CD4-positive, alpha-beta memory T cell (primary cell): ENCODE measurements at places on chromosomes 11 and 22.

DNA sequence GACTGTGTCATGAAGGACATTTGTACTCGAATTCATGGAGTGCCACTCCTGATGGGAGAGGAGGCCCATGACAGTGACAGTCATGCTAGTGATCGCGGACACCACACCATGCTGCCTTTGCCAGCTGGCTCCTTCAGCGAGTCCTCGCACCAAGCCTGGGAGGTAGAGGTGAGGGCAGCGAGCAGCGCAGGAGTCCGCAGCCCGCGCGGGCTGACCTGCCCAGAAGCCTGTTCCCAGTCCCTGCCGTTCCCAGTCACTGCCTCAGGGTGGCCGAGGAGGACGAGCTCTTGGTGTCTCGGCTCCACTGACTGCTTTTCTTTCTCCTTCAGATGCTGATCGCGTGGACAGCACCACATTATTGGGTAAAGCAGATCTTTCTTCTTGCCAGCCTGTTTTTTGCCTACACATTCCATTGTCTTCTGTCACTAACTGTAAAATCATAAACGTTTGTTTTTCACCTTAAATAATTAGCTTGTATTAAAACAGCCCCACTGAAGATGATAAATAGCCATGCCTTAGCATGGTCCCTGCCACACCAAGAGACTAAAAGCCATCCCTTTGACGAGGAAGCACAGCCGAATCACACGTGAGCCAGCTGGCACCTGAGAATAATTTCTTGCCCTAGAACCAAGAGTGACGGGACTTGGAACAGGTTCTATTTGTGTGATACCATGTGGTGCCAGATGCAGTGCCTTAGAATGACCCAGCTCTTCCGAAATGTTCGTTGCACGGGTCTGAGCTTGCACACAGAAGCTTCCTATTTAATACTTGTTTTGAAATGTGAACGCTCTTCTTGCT, 25.5 kb downstream of the FAM118A start:
- no peak for DNase-seq

- no peak for DNase-seq
Measured at GRCh38 chr11:65491614-65492386, 7.0 kb upstream of the MALAT1 start.

DNA sequence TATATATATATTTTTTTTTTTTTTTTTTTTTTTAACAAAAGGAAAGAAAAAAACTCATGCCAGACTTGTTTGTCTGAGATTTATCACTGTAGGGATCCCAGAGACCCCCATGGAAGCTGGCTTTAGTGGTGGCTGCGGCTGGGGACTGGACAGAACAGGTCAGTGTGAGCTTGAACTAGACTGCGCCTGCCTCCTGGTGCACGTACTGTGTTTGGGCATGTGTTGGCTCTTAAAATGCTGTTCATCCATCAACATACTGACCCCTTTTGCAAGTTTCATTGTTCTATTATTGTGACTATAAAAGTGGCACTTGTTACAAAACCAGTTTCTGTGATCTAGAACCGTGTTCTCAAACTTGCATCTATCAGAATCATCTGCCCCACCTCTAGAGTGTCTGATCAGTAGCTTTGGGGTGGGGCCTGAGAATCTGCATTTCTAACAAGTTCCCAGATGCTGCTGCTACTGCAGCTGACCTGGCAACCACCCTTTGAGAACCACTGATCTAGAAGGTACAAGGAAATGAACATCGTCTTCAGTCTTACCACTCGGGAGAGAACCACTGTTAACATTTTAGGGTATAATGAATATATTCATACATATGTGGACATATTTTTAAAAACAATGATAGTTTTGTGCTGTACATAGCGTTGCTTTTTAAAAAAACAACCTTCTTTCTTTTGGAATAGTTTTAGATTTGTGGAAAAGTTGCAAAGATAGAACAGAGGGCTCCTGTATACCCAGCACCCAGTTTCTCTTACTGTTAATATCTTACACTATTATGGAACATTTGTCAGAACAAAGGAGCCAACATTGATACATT, 54.0 kb downstream of the ZNRF3 start:
- DNase-seq: no peak

DNA sequence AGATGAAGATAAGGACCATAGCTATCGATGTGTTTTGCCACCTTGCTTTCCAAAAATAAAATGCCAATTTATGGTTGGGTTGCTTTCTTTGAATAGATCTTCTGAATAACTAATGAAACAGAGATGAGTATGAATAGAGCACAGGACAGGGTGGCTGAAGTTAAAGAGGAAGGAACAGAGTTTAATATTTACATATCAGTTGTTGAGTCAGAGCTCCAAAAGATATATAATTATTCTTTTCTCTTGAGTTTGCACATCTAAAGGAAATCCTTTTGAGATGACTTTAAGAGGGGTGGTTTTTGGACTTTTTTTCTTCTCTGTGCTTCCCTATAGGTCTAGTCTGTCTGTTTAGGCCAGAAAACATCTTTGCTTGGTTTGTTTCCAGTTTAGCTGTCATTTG, 115.2 kb downstream of the DDX10 start:
- no peak for DNase-seq

DNA sequence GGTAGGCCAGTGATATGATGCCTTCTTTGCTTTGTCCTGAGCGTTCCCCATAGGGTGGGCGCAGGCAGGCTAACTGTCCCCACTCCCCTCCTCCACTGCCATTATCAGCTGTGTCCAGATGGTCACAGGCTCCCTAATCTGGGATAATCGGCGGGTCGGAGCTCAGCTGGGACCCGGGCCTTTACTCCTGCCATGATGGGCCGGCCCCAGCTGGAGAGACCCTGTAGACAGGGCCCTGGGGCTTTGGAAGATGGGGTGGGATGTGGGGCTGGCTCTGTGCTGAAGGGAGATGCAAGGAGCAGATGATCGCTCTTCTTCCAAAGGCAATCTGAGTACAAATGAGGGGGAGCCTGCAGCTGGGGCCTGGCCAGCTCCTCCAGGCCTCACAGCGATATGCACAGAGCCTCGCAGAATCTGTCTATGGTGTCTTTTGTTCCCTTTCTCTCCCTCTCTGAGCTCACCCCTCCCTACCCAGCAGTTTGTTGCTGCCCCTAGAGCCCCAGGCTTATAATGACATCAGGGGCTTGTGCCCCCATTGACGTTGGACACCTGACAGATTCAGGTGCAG, 11.9 kb downstream of the KLHL35 start:
- DNase-seq: no peak

- no peak for DNase-seq
Measured at GRCh38 chr11:62004473-62004872, 37.0 kb upstream of the FTH1 start.

- no peak for DNase-seq
Measured at GRCh38 chr11:34027516-34028408, 23.8 kb upstream of the CAPRIN1 start.

DNA sequence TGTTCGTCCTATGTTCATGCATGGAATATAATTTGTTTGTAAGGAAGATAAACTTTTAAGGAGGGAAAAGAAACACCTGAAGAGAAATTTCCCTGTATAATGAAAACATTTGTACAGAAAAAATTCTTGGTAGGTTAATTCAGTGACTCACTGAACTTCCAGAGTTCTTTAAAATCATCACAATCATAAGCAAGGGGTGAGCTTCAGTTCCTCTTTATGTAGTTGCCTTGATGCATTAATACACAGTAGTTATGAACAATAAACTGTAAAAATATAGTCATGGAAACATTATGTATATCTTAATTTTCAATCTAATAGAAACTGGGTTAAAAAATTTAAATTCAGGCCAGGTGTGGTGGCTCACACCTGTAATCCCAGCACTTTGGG, 1.1 kb upstream of the C11orf65 start:
- DNase-seq: no peak

DNA sequence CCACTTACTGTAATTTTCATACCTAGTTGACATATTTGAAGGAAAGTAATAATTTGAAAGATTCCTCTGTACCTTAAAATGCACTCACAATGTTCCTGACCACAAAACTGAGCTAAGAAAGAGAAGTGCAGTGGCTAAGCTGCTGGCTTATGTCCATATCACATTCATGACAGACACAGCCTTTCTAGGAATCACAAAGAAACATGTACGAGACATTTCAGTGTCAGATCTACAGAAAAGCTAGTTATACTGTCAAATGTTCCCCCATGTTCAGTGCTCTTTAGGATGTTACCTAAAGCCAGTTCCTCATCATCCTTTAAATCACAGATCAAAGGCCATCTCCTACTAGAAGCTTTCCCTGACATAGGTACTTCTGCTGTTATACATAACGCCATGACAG, 142.2 kb upstream of the C11orf58 start:
- DNase-seq: no peak

DNA sequence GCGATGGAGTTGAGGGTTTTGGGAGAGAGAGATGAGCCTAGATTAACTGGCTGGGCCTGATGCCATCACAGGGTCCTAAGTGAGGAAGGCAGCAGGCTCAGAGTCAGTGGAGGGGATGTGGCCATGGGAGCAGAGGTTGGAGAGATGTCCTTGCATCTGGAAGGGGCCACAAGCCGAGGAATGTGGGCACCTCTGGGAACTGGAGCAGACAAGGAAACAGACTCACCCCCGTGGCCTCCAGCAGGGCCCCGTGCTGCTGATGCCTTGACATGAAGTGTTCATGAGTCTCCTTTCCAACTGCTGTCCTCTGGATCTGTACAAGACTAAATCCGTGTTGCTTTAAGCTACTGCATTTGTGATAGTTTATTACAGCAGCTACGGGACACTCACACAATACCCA, 49.2 kb downstream of the SHISAL1 start:
- no peak for DNase-seq

DNA sequence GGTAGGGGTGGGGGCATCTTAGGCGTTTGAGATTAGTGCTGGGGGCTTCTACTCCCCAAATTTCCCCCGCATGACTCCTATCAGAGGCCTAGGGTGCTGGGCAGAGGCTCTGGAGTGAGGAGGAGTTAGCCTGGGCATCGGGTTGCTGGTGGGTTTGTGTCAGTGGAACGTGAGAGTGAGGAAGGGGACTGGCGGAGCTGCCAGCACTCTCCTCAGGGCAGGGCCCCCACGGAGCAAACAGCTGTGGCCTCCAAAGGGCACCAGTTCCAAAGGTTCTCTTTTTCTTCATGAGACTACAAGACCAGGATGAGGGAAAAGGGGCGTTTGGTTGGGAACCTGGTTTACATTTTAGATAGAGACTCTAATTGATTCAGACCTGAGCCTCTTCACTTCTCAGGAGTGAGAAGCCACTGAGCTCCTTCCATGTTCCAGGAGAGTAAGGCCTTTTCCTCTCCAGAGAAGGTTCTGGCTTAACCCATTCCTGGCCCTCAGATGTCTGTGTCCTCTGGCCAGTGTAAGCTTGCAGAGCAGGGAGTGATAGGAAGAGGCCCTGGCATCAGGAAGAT, 35.6 kb upstream of the CDON start:
- DNase-seq: no peak

DNA sequence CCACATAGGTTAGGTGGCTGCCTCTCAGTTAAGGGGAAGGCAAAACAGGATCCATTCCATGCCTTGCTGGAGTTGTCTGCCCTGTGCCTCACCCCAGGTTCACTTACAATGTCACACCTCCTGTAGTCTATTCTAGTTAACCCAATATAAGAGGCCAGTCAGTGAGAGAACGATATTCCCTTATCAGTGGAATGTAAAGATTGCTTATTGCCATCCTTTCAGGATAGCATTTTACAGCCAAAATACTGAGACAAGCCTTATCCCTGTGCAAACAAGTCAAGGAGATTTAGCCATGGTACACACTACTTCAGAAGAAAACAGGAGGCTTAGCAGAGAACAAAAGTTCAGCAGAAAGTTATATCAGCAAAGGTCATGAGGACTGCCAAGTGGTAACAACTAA, 5.5 kb downstream of the CYP2R1 start:
- DNase-seq: no peak

GRCh38 chr11:83722392-83723119, 436.4 kb upstream of the CCDC90B start:
- no peak for DNase-seq

- no peak for DNase-seq
Measured at GRCh38 chr11:77455740-77456139, 18.2 kb downstream of the PAK1 start.

DNA sequence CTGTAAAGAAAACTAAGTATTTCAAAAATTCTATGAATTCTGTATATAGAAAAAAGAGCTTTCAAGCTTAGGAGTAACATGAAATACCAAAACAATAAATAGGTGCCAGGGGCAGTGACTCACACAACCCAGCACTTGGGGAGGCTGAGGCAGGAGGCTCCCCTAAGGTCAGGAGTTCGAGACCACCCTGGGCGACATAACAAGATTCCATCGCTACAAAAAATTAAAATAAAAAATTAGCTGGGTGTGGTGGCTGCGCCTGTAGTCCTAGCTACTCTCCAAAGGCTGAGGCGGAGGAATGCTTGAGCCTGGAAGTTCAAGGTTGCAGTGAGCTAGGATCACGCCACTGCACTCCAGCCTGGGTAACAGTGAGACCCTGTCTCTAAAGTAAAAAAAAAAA, 21.5 kb downstream of the ZNF280B start:
- no peak for DNase-seq

DNA sequence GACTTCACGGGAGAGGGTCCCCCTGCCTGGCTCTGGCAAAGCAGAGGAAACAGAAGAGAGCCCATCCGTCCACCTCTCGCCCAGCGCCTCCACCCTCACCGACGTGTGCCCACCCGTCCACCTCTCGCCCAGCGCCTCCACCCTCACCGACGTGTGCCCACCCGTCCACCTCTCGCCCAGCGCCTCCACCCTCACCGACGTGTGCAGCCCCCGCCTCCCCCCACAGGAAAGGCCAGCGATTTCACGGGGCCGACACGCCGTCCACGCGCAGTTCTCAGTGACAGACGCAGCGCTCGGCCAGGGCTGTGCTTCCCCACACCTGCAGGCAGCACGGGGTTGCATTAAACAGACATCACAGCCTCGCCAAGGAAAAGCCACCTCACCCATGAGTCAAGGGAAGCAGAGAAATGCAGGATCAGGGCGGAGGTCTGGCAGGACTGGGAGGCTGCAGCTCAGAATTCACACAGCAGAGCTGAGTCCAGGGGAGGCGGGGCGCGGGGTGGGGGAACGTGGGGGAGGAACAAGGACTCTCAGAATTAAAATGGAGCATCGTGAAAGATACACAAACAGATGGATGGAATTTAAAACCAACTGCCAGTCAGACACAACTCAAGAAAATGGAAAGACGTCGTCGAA, 377.7 kb downstream of the BRD1 start:
- no peak for DNase-seq

- peak; percentile 53 for DNase-seq
Measured at GRCh38 chr22:22463855-22464540, 44.5 kb downstream of the ZNF280B start.

DNA sequence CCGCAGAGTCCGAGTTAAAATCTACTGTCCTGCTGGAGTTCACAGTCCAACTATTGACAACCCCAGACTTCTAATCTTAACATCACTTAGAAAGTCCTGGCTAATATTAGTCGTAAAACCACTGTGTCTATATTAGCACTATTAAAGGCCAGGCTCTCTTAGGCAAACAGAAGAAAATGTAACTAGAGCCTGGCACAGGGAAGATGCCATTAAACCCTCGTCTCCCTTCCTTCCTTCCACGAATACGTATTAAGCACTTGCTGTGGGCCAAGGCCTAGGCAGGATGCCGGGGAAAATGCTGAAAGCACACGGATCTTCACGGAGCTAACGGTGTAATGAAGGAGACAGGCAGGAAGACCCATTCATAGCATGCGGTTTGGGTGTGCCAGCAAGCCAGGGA, 81.5 kb upstream of the LMO1 start:
- DNase-seq: no peak

- DNase-seq: no peak
Measured at GRCh38 chr11:67489885-67490726, 7.3 kb downstream of the AIP start.
